ENCODE measurements at places on chromosomes 16 and 17.

GRCh38 chr17:21029036-21029435 is 13.8 kb downstream of the USP22 start:
- no peak for DNase-seq

GRCh38 chr16:58426966-58427365 is 34.7 kb downstream of the GINS3 start:
- no peak for DNase-seq

DNA sequence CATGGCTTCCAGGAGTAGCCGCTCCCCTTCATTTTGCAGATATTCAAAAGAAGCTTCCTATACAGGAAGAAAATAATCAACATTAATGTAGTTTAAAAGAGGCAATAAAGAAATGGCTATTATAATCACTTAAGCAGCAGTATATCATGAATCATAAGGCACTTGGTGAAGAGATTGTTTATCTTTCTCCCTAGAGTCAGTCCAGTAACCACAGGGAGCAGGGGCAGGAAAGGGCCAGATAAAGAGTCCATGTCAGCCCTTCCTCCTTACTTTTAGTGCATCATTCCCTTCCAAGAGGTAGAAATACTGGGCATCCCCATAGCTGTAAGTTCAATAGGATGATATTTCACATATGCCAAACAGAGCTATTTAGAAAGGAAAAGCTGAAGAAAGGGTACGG is 184.6 kb upstream of the C17orf78 start:
- DNase-seq, result no peak

DNA sequence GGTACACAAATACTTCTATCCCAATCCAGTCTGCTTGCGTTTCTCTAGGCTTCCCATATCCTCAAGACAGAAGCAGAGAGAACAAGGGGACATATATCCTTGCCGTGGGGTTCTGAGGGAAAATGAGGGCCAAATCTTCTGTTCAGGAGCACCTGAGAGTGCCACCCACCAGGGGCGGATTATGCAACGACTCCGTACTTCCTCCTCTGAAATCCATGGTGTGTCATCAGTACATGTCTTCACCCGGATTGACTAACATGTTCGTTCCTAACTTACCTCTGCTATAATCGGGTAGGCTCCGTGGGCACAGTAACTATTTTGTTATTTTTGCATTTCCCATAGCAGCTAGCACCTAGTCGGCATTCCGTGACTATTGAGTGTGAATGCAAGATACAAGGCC is 7.8 kb upstream of the ZNF200 start:
- DNase-seq, result no peak

GRCh38 chr17:82922646-82923045 is 82.8 kb upstream of the ZNF750 start:
- no peak for DNase-seq

GRCh38 chr16:4868026-4868425 is 20.7 kb downstream of the UBN1 start:
- DNase-seq, result no peak
